ENCODE measurements at places on chromosomes 7 and 10.

- no peak for DNase-seq
These were observed 7.3 kb downstream of the AASS start for GRCh38 chr7:122136639-122137245.

DNA sequence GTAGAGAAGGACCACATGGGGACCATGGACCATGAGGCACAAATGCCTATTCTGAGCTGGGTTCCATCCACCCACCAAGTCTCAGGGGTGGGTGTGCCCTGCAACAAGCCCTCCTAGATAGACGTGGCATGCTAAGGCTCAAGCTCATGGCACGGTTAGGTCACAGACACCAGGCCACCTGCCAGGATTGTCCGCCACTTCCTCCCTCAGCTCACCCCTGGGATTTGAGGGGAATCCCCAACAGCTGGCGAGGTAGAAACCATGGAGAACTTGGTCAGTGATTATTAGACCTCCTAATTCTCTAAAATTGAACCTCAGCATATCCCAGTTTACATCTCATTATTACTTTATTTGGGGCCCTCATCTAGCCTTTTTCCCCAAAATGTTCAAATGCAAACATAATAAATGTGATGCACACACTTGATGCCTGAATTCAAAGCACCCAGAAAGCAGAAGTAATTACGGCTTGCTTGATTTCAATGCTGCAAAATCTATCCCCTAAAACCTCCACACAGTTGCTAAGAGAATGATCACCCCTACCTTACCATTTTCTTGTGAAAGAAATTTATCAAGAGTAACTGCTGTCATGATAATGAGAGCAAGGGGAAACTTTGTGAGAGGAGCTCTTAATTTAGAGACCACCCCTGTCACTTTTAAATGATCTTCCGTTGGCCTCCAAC lies 366.6 kb upstream of the PFKP start:
- no peak for DNase-seq

GRCh38 chr7:47454069-47454973 lies 127.6 kb downstream of the TNS3 start:
- DNase-seq: no peak

- DNase-seq: no peak
These were observed 198.7 kb downstream of the ADARB2 start for GRCh38 chr10:1538531-1539061.

DNA sequence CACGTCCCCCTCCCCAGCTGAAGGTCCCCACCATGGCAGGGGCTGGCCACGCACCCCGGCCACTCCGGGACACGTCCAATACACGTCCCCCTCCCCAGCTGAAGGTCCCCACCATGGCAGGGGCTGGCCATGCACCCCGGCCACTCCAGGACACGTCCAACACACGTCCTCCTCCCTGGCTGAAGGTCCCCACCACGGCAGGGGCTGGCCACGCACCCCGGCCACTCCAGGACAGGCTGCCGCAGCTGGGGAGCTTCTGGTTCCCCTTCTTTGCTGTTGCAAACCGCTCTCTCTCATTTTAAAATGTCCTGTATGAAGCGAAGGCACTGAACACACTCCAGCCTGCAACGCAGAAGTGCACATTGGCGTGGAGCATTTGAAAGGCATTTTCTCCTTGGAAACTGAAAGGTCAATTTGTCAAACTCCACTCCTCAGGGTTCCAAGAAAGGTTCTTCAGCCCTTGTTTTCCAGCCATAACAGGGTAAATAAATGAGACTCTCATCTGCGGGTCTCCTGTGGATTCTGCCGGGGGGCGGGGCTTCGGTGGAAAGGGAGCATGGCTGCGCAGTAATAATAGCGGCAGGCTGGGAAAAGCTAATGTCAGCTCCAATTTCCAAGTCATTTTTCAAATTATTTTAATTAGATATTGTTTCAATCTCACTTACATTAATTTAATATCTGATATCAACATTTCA lies 580.3 kb downstream of the DNAJB6 start:
- DNase-seq: no peak

DNA sequence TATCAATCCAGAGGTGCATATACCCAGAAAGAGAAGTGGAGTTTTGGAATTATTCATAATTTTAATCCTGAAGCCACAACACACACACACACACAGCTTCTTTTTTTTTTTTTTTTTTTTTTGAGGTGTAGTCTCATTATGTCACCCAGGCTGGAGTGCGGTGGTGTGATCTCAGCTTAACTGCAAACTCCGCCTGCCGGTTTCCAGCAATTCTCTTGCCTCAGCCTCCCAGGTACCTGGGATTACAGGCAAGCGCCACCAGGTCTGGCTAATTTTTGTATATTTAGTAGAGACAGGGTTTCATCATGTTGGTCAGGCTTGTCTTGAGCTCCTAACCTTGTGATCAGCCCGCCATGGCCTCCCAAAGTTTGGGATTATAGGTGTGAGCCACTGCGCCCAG lies 35.4 kb downstream of the TET1 start:
- DNase-seq: no peak

- no peak for DNase-seq
These were observed 1.3 kb downstream of the TMEM60 start for GRCh38 chr7:77796960-77797359.
